ENCODE measurements at places on chromosomes 6 and 20.

GRCh38 chr20:53699906-53700305, 106.3 kb upstream of the ZNF217 start:
- H3K4me3 ChIP-seq = no peak overlapping the region
- H3K4me1 ChIP-seq = no peaks in the 10 kb centered on the region
- DNase-seq = no peak
- no peaks in the 10 kb centered on the region for H3K36me3 ChIP-seq
- no peak overlapping the region for H3K27ac ChIP-seq
- no peaks in the 10 kb centered on the region for H3K27me3 ChIP-seq

GRCh38 chr6:48826901-48827701, 636.0 kb downstream of the MMUT start:
- no peak overlapping the region for H3K27ac ChIP-seq
- H3K4me1 ChIP-seq = no peaks in the 10 kb centered on the region
- H3K4me3 ChIP-seq = no peak overlapping the region
- H3K27me3 ChIP-seq = no peaks in the 10 kb centered on the region
- DNase-seq = peak; percentile 13
- no peaks in the 10 kb centered on the region for H3K36me3 ChIP-seq

- no peak overlapping the region for H3K4me3 ChIP-seq
- no peak for DNase-seq
- no peak overlapping the region for H3K27ac ChIP-seq
- H3K27me3 ChIP-seq = no peaks in the 10 kb centered on the region
Observed at GRCh38 chr6:46816626-46817025, 23.4 kb downstream of the MEP1A start.

- H3K27ac ChIP-seq = no peak overlapping the region
- DNase-seq = no peak
- H3K27me3 ChIP-seq = no peaks in the 10 kb centered on the region
- H3K4me3 ChIP-seq = no peak overlapping the region
- H3K36me3 ChIP-seq = no peaks in the 10 kb centered on the region
- peaks cover 2% of the 10 kb centered on the region for H3K4me1 ChIP-seq
Observed at GRCh38 chr6:3726421-3726820, 25.1 kb downstream of the PXDC1 start.

- no peaks in the 10 kb centered on the region for H3K36me3 ChIP-seq
- no peaks in the 10 kb centered on the region for H3K27me3 ChIP-seq
- no peak overlapping the region for H3K27ac ChIP-seq
- DNase-seq = no peak
- no peak overlapping the region for H3K4me3 ChIP-seq
Observed at GRCh38 chr20:14877301-14878028, 540.1 kb upstream of the FLRT3 start.

DNA sequence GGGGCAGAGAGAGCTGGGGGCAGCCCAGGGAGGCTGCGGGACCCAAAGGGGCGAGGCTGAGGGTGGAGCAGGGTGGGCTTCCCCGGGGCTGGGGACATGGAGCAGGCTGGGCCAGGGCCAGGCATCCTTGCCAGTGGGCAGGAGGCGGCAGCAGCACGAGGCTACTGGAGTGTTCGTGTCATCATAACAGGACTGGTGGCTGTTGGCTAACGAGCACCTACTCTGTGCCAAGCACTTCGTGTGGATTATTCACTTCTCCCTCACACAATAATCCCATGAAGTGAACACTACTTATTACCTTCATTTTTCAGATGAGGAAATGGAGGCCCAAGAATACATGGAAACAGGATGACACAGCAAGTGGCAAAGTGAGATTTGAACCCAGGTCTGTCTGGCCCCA, 41.7 kb downstream of the GRM4 start:
- H3K4me1 ChIP-seq = no peaks in the 10 kb centered on the region
- H3K27me3 ChIP-seq = no peaks in the 10 kb centered on the region
- DNase-seq = no peak

DNA sequence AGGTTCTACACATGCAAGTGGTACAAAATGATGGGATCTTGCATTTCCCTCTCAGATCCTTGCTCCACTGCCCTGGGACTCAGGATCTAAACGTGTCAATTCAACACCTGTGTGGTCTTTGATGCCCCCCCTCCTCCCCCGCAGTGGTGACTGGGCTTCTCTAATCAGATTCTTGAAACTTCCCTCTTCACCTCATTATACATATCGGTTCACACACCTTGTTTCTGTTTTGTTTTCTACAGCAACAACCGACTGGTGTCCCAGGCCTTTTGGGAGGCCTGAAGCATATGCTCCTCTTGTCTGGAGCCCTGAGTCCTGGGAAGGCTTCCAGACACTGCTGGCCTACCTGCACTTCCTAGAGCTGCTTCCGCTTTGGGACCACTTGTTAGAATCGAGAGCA, 20.0 kb downstream of the SAMD3 start:
- no peaks in the 10 kb centered on the region for H3K36me3 ChIP-seq
- H3K4me1 ChIP-seq = peaks cover 3% of the 10 kb centered on the region
- no peak overlapping the region for H3K4me3 ChIP-seq
- no peak overlapping the region for H3K27ac ChIP-seq
- peak; percentile 52 for DNase-seq
- no peaks in the 10 kb centered on the region for H3K27me3 ChIP-seq

GRCh38 chr6:166245148-166245547, 63.0 kb downstream of the PRR18 start:
- no peak overlapping the region for H3K4me3 ChIP-seq
- H3K4me1 ChIP-seq = peaks cover 12% of the 10 kb centered on the region
- H3K36me3 ChIP-seq = no peaks in the 10 kb centered on the region

GRCh38 chr6:12361042-12361765, 71.0 kb downstream of the EDN1 start:
- no peak overlapping the region for H3K27ac ChIP-seq
- no peaks in the 10 kb centered on the region for H3K4me1 ChIP-seq
- no peaks in the 10 kb centered on the region for H3K36me3 ChIP-seq
- H3K27me3 ChIP-seq = no peaks in the 10 kb centered on the region
- peak; percentile 67 for DNase-seq
- no peak overlapping the region for H3K4me3 ChIP-seq

GRCh38 chr6:168044521-168045130, 34.4 kb downstream of the FRMD1 start:
- no peaks in the 10 kb centered on the region for H3K4me1 ChIP-seq
- no peaks in the 10 kb centered on the region for H3K36me3 ChIP-seq
- no peak for DNase-seq
- H3K27me3 ChIP-seq = no peaks in the 10 kb centered on the region
- H3K4me3 ChIP-seq = no peak overlapping the region

DNA sequence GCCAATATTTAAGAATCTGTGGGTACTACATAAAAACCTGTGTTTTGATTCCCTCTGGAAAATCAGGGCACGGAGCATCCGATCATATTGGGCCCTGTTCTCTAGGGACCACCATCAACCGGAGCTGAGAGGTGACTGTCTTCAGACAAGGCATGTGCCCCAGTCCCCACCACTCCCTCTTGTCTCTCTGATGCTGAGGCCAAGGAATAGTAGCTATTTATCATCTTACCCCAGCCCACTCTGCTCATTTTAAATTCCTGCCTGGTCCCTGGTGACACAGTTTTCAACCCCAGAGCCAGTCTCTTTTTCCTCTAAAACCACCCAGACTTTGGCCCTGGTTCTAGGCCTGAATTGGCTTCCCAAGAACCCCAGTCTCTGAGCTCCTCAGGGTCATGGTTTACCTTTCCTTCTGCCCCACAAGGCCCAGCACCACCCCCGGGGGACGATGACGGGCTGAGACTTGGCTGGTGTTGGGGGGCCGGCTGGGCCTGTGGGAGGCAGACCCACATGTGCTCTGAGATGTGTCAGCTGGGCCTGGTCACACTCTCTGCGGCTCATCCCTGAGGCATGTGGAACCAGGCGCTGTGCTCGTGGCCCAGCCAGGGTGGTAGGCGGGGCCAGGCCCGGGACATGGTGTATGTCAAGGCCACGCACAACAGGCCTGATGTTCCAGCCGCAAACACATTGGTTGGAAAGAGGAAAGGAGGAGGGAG, 114.4 kb downstream of the CEBPB start:
- no peak overlapping the region for H3K4me3 ChIP-seq
- no peak for DNase-seq
- H3K36me3 ChIP-seq = no peaks in the 10 kb centered on the region
- H3K27ac ChIP-seq = no peak overlapping the region

GRCh38 chr6:122482750-122483080, 11.1 kb upstream of the SERINC1 start:
- no peaks in the 10 kb centered on the region for H3K27me3 ChIP-seq
- H3K27ac ChIP-seq = no peak overlapping the region
- no peaks in the 10 kb centered on the region for H3K4me1 ChIP-seq

DNA sequence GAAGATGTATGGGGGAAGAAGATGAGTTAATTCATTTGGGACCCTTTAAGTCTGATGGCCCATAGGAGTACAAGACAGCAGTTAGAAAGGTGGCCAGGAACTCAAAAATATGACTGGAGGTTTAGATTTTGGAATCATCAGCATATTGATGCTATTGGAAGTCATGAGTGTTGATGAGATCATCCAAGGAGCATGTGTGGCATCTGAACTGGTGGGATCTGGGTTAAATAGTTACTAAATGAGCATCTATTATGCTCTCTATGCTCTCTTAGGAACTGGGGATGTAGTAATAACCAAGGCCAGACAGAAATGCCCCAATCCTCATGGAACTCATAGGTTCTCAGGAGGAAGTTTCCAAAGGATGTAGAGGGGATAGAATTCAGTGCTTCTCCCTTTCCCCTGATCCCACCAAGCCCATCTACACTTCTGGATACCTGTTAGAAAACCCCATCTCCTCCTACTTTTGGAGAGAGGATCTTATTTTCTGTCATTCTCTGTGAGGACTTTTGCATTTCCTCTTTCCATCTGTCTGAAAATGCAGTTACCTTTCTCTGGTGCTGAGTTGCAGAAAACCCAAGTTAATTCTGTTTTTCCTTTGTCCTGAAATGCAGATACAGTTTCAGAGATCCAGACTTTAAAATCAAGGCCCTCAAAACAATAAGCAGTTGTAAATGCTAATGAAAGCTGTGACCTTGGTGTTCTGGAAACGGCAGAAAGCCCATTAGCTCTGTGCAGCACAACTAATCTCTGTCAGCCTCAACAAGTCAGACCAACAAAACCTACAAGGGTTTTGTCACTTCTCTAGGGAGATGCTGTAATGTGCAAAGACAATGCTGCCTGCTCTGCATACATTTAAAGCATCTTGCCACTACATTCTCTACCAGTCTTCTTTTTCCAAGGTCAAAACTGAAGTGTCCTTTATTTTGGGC, 65.8 kb downstream of the TBC1D7 start:
- H3K4me1 ChIP-seq = peaks cover 2% of the 10 kb centered on the region
- no peak overlapping the region for H3K27ac ChIP-seq
- H3K27me3 ChIP-seq = no peaks in the 10 kb centered on the region
- DNase-seq = no peak
- H3K36me3 ChIP-seq = no peaks in the 10 kb centered on the region
- no peak overlapping the region for H3K4me3 ChIP-seq

DNA sequence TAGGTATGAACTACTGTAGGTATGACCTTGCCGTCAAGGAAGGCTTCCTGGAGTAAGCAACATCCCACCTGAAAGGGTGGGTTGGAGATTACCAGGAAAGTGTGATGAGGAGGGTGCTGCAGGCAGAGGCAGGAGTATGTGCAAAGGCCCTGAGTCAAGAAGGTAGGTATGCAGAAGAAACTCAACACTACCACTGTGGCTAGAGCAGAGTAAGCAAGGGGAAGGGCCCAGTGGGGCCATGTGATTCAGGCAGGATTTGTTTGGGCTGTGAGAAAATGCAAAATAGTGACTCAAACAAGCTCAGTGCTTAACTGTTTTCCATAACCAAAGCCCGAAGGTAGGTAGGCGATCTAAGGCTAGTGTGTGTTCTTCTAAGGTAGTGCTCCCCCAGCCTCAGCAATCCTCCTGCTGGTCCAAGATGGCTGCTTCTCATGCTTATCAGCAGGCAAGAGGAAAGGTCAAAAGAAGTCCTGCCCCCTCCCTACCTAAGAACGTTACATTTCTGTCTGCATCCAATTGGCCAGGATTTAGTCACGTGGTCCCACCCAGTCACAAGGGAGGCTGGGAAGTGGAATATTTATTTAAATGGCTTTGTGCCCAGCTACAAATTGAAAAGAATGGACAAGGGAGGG, 36.2 kb upstream of the HMGA1 start:
- H3K27me3 ChIP-seq = no peaks in the 10 kb centered on the region
- H3K27ac ChIP-seq = no peak overlapping the region
- H3K36me3 ChIP-seq = no peaks in the 10 kb centered on the region
- H3K4me1 ChIP-seq = no peaks in the 10 kb centered on the region
- peak; percentile 52 for DNase-seq

DNA sequence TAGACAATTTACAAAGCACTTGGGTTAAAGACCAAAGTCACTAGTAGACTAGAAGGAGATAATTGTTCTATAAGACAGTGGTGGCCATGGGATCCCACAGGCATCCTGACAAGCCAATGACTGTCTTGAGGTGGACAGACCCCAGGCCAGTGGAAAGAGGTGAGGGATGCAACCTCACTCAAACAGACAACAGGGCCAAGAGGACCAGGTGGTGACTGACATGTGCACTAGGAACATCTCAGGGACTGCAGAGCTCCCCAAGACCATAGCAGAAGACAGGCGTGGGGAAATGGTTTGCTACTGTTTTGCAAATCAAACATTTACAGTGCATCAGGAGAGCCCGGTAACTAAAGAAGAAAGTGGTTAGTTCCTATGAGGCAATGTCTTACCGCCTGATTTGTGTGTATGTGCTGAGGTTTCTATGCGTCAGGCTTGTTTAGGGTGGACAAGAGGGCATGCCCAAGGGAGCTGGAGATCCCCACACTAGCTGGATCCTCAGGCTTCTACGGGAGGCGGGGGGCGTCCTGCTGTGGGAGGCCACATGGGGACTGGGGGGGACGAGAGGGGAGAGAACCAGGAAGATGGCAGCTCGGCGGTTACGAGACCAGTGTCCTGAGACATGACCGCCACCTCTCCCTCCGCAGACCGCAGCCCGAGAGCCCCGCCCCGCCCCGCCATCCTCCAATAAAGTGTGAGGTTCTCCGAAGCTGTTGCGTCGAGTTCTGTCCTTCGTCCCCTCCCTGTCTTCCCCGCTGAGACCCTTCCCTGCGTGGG, 623 bp upstream of the MRPS26 start:
- peak overlapping the region; percentile 62 for H3K27ac ChIP-seq
- H3K27me3 ChIP-seq = no peaks in the 10 kb centered on the region
- H3K36me3 ChIP-seq = peaks cover 14% of the 10 kb centered on the region
- H3K4me3 ChIP-seq = peak overlapping the region; percentile 57
- no peak for DNase-seq
- H3K4me1 ChIP-seq = peaks cover 3% of the 10 kb centered on the region
